Stimulated activated CD4-positive, alpha-beta T cell treated with anti-CD3 and anti-CD28 coated beads, TNF-alpha, amount 100 ng/mL, for 1 hour (primary cell): ENCODE measurements at places on chromosomes 12 and 14.

GRCh38 chr12:25005376-25005775 is 56.5 kb upstream of the BCAT1 start:
- no peak for DNase-seq

DNA sequence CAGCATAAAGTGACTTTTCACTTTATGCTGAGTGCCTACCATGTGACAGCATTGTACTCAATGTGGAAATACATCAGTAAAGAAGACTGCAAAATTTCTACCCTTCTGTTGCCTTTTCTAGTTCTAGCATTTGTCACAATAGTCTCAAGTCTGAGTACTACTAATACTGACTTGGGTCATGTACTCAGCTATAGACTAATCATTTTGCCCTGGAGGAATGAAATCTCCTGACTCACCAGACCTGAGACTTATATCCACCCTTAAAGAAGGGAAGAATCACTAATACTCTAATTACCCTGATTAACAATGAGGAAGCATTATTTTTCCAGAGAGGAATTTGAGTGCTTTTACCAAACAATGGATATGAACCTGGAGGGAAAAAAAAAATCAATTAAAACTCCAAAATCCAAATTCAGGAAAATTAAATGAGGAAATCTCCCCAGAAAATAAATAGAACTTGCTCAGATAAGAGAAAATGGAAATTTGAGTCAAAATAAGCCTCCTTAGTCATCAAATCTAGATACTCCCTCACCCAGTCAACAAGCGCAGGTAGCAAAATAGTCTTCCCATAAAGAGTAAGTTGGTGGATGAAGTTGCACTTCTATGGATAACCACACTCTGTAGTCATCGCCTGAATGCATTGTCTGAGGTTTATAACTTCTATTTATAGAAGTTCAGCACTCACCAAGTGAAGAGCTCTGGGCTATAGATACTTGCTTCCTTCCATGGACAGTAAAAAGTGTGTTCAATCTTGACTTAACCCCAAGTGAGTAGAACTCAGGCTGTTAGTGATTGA is 386.6 kb downstream of the SYT1 start:
- no peak for DNase-seq

DNA sequence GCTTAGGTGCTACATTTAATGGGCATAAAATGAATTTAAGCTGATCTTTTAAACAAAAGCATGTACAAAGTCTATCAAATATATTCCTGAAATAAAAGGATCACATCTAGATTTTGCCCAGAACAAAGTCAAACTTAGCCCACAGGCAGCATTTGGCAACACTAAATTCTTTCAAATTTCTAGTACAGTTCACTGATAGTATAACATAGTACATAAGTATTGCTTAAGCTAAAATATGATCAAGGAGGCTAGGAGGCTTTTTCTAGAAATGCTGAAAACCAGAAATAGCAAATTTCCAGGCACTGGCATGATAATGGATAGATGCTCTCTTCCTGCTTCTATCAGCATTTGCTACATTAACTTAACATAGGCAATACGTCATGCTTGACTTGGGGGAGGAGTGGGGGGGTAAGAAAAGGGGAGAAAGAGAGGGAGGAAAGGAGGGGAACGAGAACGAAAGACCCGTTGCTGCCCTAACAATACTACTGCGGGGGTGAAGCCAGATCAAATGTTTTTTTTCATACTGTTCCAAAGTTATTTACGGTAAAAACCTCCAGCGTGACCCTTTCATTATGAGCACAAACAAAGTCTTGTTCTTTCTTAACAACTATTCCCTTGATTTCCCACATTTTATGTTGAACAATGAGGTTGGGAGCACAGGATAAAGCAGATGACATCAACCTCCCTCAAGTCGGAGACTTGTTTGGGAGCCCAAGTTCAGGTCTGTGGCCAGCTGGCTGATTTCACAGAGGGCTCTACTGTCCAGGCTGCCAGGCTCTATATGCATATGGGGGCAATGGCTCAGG is 10.6 kb downstream of the TMED10 start:
- DNase-seq = no peak

GRCh38 chr14:31360919-31361662 is 59.3 kb downstream of the HEATR5A start:
- DNase-seq = no peak

DNA sequence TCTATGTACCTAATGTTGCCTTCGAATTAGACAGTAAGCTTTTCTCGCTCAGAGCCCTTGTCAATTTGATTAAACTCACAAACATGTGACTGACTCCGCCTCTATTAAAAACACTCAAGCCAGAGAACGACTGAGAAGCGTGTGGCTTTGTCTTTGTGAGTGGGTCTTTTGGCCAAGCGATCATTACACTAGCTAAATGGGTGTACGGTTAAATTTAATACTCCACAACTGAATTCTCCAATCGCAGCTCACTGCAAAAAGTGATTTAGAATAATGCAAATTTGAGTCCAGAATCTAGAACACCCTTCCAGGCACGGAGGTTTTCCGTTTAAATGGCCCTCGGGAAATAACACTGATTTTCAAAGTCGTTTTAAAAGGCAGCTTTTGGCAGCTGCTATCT is 253.7 kb downstream of the EFCAB11 start:
- no peak for DNase-seq

DNA sequence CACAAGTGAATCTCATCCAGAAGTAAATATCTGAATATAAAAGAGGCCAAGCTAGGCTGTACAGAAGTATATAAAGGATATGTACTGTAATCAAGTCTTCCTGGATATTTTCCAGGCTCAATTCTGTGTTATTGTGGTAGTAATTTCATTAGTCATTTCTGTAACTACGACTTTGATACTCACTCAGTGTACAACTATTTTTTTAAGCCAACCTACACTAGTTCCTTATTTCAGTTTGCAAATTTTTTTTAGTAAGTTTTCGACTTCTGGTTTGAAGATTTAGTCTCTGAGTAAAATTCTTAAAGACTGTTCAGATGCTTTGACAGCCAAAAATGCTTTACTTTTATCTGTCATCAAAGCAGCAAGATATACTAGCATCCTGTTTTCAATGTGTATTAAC is 130.8 kb downstream of the CAPZA3 start:
- no peak for DNase-seq

DNA sequence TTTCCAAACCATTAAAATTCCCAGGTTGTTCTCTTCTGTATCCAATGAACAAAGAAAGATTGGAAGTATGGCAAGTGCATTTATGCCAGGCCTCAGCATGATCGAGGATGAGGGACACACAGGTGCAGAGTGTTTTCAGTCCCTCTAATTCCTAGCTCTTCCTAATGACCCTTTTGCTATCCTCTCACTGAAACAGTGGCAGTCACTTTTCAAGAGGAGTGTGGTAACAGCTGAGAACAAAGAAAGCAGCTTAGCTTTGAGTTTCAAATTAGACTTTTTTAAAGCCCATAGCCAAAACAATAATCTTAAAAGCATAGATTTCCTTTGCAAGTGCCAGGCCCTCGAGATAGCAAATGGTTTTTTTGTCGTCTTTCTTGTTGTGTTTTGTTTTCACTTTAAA is 110.8 kb downstream of the KCNH5 start:
- DNase-seq = no peak

DNA sequence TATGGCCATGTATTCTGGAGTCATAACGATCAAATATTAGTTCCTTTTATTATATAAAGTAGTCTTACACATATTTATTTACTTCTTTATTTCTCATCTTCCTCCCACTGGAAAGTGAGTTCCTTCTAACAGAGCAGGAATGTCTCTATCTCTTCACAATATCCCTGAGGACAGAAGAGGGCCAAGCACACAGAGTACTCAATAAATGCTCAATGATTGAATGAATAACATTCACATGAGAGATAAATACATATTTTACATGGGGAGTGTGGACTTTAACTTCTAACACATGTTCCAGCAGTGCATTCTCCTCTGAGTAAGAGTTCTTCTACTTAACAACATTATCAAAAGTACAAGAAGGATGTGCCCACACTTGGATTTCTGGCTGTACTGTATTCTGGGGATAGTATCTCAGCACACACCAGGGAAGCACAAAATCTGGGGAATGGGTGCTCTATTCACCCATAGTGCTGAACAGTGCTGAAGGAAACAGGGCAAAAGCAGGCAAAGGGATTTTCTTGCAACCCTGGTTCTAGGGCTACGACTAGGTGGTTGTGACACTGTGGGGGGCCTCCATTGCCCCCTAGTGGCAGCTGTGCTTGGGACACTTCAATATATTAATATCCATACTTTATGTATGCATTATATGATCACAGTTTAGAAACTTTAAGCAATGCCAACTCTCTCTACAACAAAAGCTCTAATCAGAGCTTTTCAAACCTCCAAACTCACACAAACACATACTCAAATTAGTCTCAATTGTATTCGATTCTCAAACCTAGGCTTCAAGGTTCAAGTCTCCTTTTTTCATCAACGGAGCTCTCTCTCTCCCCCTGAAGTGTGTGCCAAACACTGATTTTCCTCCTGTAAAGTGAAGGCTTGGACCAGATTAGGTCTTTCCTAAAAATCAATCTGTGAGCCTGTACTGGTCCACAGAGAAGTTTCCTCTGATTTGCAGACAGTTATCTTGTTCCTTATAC is 115.5 kb downstream of the SLC2A13 start:
- DNase-seq = peak; percentile 39

DNA sequence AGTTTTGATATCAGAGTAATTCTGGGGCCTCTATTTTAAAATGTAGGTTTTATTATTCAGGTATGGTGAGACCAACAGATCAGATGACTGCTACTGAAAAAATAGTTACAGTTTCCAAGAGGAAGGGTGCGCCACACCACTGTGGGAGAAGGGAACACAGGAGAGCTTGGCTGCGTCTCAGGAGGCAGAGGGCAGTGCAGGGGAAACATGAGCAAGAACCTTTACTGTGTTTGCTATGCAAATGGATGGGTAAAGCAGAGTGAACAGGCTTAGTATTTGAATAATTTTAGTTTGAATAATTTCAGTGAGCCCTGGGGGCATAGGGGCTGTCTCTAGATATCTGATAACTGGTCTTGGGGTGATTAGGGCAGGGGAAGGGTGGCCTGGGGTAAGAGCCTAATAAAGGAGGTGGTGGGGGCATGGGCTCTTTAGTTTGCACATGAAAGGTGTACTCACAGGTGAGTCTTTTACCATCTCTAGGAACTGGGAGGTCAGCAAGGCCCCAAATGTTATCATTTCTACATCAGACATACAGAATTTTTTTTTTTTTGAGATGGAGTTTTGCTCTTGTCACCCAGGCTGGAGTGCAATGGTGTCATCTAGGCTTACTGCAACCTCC is 196.8 kb upstream of the NEDD1 start:
- no peak for DNase-seq

- no peak for DNase-seq
Observed at GRCh38 chr12:131311764-131312163, 358.1 kb downstream of the ADGRD1 start.

- no peak for DNase-seq
Observed at GRCh38 chr14:51821822-51822221, 38.6 kb upstream of the GNG2 start.

DNA sequence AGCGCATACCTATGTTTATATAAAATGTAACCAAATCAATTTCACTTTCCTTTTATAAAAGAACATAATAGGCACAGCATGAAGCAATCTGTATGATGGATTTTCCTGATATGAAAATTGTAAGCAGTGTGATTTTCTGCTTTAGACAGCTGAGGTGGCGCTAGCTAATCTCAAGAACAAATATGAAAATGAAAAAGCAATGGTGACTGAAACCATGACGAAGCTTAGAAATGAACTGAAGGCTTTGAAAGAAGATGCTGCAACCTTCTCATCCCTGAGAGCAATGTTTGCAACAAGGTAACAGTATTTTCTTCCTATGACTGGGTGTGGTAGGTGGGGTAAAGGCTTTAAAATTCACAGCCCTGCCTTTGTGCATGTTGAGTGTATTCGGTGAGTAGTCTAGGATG is 65.0 kb upstream of the FGD4 start:
- DNase-seq = no peak

GRCh38 chr12:75727577-75727976 is 216.2 kb upstream of the KRR1 start:
- DNase-seq = no peak

GRCh38 chr12:122333142-122334087 is 67.1 kb upstream of the VPS33A start:
- DNase-seq = no peak

- no peak for DNase-seq
Observed at GRCh38 chr12:64320611-64321010, 69.9 kb downstream of the C12orf56 start.

GRCh38 chr12:132861558-132861957 is 25.8 kb downstream of the CHFR start:
- DNase-seq = no peak

GRCh38 chr14:54537651-54538050 is 27.9 kb downstream of the CGRRF1 start:
- DNase-seq = no peak

GRCh38 chr12:114160445-114160844 is 194.3 kb upstream of the RBM19 start:
- no peak for DNase-seq

DNA sequence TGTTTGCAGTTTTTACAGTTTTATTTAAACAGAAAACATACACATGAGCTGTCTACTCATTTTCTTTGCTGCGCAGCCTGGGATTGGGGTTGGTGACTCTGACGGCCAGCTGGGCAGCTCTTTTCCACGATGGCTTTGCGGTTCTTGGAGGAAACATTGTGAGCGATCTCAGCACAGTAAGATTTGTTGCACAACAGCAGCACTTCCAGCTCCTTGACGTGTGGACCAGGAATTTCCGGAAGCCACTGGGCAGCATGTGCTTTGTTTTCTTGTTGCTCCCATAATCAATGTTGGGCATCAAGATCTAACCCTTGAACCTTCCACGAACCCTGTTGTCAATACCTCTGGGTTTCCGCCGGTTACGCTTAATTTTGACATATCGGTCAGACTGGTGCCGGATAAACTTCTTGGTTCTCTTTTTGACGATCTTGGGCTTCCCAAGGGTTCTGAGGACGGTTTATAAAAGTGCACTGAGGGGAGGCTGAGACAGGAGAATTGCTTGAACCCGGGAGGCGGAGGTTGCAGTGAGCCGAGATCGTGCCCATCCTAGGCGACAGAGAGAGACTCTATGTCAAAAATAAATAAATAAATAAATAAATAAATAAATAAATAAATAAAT is 21.8 kb downstream of the FKBP11 start:
- DNase-seq = no peak

DNA sequence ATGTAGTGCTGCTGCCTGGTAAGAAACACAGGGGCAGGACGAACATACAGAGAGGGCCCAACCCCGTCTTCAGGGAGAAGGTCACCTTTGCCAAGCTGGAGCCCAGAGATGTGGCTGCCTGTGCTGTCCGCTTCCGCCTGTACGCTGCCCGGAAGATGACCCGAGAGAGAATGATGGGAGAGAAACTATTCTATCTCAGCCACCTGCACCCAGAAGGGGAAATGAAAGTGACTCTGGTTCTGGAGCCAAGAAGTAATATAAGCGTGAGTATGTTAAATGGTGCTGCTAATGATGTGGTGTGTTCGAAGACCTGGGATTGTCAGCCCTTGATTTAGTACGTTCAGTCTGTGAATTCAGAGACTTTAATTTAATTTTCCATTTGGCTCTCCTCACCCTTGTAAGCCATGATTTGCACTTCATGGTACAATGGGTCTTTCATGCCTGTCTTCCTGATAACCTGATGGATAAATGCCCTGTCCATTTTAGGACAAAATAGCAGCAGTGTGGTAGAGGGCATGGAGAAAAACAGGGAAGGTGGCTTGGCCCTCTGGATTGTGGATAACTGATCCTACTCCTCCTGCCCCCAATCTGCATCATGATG is 318.9 kb downstream of the SNAPC1 start:
- no peak for DNase-seq
